Esophagus muscularis mucosa (tissue), 4 donors: ENCODE measurements at places on chromosomes 7 and 10. TPM values are rescaled to one million over a fixed set of nuclear protein-coding genes. Genes with fewer than 3 reads are reported as not detected.

The CALML5 gene
- total RNA-seq: not detected

GRCh38 chr7:149334219-149334618, 72.2 kb downstream of the ZNF783 start:
- DNase-seq: no peak

DNA sequence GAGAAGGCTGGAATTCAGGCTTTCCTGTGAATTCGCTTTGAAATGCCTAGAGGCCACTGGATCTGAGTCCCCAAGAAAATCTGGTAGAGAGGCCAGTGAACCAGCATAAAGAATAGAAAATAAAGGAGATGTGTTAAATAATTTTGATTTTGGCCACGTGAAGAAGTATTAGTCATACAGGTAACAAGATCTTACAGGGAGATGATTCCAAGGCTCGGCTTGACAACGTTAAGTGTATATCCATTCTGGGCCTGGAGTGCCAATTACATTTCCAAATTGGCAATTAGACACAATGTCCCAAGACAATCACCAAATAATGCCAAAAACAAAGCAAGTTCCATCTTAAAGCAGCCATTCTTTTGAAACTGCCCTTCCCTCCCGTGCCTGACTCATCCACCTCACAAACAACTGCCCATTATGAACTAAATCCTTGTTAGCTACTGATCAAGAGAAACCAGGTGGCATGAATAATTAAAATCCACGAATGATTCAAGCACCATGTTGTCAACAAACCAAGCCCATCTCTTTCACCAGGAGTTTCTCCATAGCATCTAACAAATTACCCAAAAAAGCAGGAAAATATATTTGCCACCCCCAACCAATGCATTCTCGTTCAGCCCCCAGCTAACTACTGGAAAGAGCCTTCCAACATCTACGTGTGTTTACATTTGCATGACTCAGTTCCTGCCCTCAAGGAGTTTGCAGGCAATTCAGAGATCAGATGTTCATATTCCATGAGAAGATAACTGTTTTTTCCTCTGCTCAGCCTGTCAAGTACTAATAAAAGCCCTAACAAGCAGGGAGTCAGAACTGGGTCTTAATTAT, 8.5 kb downstream of the KCNMA1 start:
- no peak for DNase-seq

The XRCC2 gene
- total RNA-seq: 0.57 TPM

The GRM3 gene
- not detected for total RNA-seq

The PRRT4 gene
- total RNA-seq: not detected

The TNS3 gene
- total RNA-seq: 45.7 TPM

DNA sequence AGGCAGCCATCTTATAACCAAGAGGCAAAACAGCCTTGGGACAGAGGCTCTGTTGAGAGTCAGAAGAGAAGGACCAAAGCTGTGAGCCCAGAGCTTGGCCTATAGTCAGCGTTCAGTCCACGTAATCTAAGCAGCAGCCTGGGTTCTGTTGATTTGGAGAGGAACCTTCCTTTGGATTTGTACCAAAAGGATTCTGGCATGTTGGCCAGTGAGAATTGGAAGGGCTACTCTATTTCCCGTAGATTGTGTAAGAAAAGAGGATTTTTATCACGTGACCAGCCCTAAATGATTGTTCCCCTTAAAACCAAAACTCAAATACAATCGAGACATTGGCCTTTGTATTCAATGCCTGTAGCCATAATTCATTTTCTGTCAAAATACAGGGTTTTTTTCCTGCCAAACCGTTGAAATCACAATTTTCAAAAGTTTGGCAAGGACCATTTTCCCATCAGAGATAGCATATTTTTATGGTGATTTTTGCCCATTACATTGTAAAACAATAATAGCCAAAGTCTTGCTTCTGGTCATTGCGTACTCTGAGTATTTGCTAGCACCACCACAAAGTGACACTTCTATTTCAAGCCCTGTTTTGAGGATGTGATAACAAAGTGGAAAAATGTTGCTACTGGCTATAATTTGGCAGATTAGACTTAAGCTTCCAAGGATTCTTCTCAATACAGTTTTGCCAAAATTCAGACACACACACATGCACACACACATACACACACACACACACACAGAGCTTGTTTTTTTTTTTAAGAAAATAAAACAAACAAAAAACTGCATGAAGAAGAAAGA, 23.1 kb upstream of the BMPER start:
- DNase-seq: peak; percentile 92

DNA sequence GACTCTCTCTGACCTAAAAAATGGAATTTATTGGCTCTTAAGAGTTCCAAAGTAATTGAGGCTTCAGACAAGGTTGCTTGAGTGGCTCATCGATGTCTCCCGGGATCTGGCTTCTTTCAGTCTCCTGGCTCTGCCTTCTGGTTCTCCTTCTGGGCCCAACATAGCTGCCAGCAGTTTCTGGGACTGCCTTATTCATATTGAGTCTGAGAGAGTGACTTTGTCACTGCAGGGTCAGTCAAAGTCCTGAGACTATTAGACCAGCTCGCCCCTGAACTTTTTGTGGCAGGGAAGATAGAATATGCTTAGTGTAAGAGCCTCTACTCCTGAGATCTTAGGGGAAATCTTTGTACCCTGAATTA, 94.0 kb downstream of the MMRN2 start:
- no peak for DNase-seq

DNA sequence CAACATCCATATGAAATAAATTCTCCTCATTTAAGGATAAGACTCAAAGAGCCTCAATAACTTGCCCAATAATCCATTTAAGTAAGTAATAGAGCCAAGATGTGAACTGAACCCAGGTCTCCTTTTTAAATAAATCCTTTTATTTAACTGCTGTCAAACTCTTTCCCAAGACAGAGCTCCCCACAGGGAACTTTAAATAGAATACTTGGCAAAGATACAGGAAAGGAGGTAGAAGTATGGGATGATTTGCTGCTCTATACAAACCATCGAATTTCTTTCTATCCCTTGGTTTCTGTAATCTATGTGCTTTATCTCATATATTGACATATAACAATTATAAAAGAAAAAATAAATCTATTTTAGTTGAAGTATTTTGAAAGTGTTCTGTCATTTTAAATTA, 295.9 kb downstream of the CSTF2T start:
- no peak for DNase-seq

The VIPR2 gene
- total RNA-seq: 16.6 TPM

DNA sequence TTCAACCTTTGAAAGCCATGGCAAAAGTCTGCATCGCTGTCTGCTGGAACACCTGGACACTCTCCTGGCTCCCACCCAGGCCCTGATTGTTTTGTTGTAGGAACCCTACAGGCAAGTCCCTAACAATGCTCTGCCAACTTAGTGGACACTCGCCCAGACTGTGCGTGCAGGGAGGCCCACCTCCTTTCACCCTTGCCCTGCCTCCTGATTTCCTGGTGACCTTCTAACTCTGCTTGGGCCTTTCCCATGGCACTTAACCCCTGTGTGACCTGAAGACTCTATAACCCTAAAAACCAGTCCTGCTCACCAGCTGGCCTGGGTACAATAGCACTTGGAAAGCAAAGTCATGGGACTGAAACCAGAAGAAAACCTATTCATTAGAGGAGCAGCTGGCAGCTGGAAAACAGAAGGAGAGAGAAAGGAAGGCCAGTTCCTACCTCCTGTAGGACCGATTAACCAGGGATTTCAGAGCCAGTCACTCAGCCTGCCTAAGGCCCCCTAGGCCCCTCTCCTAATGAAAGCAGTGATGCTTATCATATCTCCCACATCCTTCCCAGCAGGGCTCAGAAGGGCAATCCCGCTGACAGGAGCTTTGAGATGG, 82.7 kb upstream of the KMT2E start:
- DNase-seq: no peak

GRCh38 chr10:87603196-87603595, 56.5 kb upstream of the PAPSS2 start:
- no peak for DNase-seq

DNA sequence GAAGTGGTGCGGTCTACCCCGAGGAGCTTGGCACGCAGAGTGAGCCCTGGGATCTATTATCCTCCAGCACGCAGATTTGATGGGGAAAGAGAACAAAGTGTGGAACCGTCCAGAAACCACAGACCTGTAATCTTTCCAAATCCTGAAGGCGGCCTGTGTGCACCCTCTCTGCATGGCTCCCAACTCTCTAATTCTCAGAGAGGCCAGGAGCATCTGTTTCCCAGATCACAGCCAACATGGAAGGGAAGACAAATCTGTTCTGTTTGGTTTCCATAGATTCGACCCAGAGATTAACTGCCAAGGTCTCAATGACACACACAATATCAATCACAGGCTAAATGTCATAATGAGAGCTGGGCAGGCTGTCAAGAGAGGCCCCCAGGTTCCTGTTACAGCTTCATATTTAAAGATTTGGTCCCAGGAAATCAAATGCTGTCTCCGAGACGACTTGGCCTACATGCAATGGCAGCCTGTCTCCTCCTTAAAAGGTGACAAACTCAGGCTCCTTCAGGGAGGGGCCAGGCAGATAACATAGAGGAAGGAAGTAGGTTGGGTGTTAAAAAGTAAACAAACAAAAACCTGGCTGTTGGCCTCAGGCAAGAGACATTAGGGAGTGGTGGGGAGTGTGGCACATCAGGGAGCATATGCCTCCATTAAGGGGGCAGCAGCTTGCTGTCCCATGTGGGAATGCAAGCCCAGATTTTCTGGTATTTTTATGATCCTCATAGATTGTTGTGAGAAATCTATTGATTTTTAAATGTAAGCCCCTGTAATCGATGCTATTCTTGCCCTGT, 48.8 kb upstream of the SAMD8 start:
- no peak for DNase-seq

DNA sequence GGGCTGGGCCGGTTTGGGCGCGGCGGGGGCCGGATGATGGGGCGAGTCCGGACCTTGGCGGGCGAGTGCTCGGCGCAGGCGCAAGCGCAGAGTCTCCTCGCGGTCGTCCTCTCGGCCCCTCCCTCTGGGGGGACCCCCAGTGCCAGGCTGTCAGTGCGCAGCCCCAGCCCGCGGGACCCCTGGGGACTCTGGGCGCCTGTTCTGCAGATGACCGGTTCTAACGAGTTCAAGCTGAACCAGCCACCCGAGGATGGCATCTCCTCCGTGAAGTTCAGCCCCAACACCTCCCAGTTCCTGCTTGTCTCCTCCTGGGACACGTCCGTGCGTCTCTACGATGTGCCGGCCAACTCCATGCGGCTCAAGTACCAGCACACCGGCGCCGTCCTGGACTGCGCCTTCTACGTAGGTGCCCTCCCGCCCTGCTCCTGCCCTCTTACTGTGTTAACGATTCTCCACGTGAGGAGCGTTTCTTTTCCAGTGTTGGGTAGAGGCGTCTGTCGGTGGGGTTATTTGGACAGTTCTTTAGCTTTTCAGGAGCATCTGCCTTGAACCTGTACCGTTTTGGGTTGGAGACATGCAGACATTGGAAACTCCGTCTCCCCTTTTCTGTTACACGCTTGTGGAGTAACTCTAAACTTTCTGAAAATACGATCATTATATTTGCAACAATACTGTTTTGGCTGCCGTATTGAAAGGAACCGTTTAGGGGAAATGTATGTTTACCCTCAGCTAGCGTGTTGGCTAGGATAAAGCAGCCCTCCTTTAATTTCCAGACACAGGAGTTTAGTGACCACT, 706 bp downstream of the BUB3 start:
- DNase-seq: no peak
